ENCODE measurements at places on chromosomes 7 and 10.

- DNase-seq: no peak
- no peaks in the 10 kb centered on the region for H3K36me3 ChIP-seq
- no peaks in the 10 kb centered on the region for H3K27me3 ChIP-seq
- H3K27ac ChIP-seq: peak overlapping the region; percentile 68
- peaks cover 15% of the 10 kb centered on the region for H3K4me1 ChIP-seq
These were observed 227.2 kb downstream of the CUX1 start for GRCh38 chr7:102044641-102044983.

GRCh38 chr7:38839851-38840250, 69.1 kb downstream of the VPS41 start:
- DNase-seq: peak; percentile 48
- no peak overlapping the region for H3K4me3 ChIP-seq
- H3K36me3 ChIP-seq: no peaks in the 10 kb centered on the region
- no peaks in the 10 kb centered on the region for H3K27me3 ChIP-seq
- no peaks in the 10 kb centered on the region for H3K4me1 ChIP-seq

DNA sequence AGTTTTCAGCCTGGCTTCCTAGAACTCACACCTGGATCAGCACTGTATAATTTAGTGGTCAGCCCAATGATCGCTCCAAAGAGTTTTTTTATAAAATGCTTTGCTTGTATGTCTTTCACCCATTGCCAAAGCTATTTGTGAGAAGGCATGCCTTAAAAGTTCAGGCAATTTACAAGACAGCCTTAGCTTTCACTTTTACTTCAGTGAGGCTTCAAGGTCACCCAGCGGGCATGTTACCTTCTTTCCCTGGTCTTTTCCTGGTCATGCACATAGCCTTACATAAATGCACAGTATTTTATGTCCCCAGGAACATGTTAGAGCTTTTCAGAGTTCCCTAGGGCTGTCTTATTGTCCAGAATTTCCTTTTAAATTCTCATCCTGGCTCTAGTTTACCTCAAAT, 179.9 kb upstream of the TMEM72 start:
- H3K4me1 ChIP-seq: no peaks in the 10 kb centered on the region
- DNase-seq: no peak
- no peak overlapping the region for H3K4me3 ChIP-seq
- H3K27me3 ChIP-seq: no peaks in the 10 kb centered on the region

- no peak overlapping the region for H3K4me3 ChIP-seq
- H3K36me3 ChIP-seq: no peaks in the 10 kb centered on the region
- no peaks in the 10 kb centered on the region for H3K4me1 ChIP-seq
- H3K27me3 ChIP-seq: no peaks in the 10 kb centered on the region
These were observed 901.2 kb downstream of the KCNMA1 start for GRCh38 chr10:76736392-76736791.

- no peak overlapping the region for H3K4me3 ChIP-seq
- H3K4me1 ChIP-seq: peaks cover 14% of the 10 kb centered on the region
- H3K27ac ChIP-seq: no peak overlapping the region
- no peaks in the 10 kb centered on the region for H3K36me3 ChIP-seq
- H3K27me3 ChIP-seq: no peaks in the 10 kb centered on the region
These were observed 101.6 kb downstream of the PRTFDC1 start for GRCh38 chr10:24850727-24851296.

DNA sequence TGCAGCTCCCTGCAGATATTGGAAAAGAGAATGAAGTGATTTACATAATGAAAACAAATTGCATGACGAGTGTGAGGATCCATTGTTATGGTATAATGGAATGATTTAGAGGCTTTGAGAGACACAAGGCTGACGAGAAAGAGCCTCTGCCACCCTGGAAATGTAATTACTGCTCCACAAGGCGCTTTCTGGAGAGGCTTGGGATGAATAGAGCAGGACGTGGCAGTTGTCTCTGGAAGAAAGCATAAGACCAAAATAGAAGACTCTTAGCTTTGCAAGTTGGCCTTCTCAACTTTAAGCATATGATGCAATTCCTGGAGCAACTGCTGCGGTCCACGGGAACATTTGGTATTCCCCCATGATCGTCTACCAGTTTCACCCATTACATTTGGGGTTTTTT, 181.9 kb upstream of the TCF7L2 start:
- no peaks in the 10 kb centered on the region for H3K4me1 ChIP-seq
- H3K36me3 ChIP-seq: no peaks in the 10 kb centered on the region
- no peak overlapping the region for H3K27ac ChIP-seq
- no peak for DNase-seq

GRCh38 chr7:27251136-27251651, 8.6 kb downstream of the EVX1 start:
- H3K27me3 ChIP-seq: peaks cover 28% of the 10 kb centered on the region
- peaks cover 14% of the 10 kb centered on the region for H3K4me1 ChIP-seq
- H3K27ac ChIP-seq: no peak overlapping the region
- peak overlapping the region; percentile 5 for H3K4me3 ChIP-seq
- no peak for DNase-seq
- H3K36me3 ChIP-seq: no peaks in the 10 kb centered on the region

GRCh38 chr7:157405914-157406810, 69.4 kb downstream of the DNAJB6 start:
- peak; percentile 50 for DNase-seq
- peaks cover 76% of the 10 kb centered on the region for H3K36me3 ChIP-seq
- H3K27me3 ChIP-seq: no peaks in the 10 kb centered on the region
- peak overlapping the region; percentile 34 for H3K27ac ChIP-seq
- H3K4me3 ChIP-seq: no peak overlapping the region

GRCh38 chr10:89001024-89001728, 10.6 kb downstream of the FAS start:
- peak overlapping the region; percentile 23 for H3K4me3 ChIP-seq
- no peaks in the 10 kb centered on the region for H3K27me3 ChIP-seq
- DNase-seq: no peak
- peak overlapping the region; percentile 45 for H3K27ac ChIP-seq

DNA sequence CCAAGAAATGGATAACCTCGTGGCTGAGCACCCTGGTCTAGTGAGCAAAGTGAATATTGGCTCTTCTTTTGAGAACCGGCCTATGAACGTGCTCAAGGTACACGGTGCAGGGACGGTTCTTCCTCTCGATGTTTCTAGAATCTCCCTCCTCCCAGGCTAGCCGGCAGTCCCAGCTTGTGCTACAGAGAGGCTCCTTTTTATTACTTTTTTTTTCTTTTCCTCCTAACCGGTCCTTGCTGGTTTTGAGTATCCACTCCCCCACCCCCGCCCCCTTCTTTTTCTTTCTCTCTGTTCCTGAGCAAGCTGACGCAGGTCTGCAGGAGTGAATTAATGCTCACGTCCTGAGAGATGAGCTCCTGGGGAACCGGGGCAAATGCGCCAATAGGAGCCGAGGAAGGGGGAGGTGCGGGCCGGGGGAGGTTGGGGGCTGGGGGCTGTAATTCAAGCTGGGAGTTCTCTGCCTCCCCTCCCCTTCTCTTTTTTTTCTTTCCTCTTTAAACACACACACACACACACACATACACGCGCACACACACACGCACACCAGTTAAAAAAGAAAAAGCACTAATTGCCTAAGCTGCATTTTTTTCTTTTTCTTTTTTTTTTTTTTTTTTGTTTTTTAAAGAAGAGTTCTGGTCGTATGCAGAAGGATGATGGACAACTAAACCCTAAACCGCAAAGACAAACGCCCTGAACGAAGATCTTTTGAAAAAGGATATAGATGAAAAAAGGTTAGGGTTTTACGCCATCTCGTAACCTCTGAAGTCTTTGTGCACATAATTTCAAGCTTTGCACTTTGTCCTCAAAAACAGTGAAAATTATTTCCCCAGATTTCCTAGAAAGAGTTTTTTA, 6.6 kb downstream of the CPA2 start:
- no peak for DNase-seq
- H3K4me3 ChIP-seq: peak overlapping the region; percentile 34
- H3K27ac ChIP-seq: no peak overlapping the region
- H3K36me3 ChIP-seq: no peaks in the 10 kb centered on the region

DNA sequence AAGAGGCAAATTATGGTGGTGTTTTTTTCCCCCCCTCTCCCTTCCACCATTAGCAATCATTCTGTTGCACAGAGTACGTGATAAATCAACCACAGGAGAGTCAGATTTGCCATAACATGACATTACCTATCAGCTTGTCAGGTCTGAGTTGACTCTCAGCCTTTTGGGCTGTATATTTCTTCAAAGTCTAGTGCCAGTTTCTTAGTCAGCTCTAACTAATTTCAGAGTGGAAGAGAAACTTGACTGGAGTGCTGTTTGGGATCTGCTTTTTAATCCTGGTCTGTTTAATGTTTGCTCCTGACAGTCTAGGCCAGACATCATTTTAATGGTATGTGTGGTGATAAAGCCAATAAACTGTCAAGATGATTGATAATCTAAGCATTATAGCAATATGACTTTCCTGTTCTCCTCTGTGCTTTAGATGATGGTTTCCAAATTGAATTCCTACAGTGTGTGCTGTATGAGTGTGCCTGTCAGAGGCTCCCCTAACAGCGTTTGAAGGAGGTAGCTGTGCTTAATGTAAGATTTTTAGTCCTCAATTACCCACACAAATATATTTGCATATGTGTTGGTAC, 76.9 kb downstream of the LRMDA start:
- H3K27me3 ChIP-seq: no peaks in the 10 kb centered on the region
- H3K4me1 ChIP-seq: no peaks in the 10 kb centered on the region
- H3K36me3 ChIP-seq: no peaks in the 10 kb centered on the region
- no peak overlapping the region for H3K27ac ChIP-seq
- DNase-seq: no peak

GRCh38 chr10:1644191-1644711, 93.1 kb downstream of the ADARB2 start:
- no peaks in the 10 kb centered on the region for H3K36me3 ChIP-seq
- no peak for DNase-seq
- no peaks in the 10 kb centered on the region for H3K4me1 ChIP-seq
- H3K27ac ChIP-seq: no peak overlapping the region
- H3K4me3 ChIP-seq: no peak overlapping the region
- no peaks in the 10 kb centered on the region for H3K27me3 ChIP-seq

GRCh38 chr7:92293896-92294590, 48.3 kb downstream of the ANKIB1 start:
- no peaks in the 10 kb centered on the region for H3K27me3 ChIP-seq
- peak overlapping the region; percentile 1 for H3K4me3 ChIP-seq
- DNase-seq: no peak
- H3K36me3 ChIP-seq: no peaks in the 10 kb centered on the region
- peaks cover 20% of the 10 kb centered on the region for H3K4me1 ChIP-seq

GRCh38 chr10:61175316-61175715, 231.3 kb upstream of the RHOBTB1 start:
- H3K27ac ChIP-seq: peak overlapping the region; percentile 33
- peaks cover 13% of the 10 kb centered on the region for H3K4me1 ChIP-seq
- DNase-seq: no peak
- H3K27me3 ChIP-seq: no peaks in the 10 kb centered on the region

DNA sequence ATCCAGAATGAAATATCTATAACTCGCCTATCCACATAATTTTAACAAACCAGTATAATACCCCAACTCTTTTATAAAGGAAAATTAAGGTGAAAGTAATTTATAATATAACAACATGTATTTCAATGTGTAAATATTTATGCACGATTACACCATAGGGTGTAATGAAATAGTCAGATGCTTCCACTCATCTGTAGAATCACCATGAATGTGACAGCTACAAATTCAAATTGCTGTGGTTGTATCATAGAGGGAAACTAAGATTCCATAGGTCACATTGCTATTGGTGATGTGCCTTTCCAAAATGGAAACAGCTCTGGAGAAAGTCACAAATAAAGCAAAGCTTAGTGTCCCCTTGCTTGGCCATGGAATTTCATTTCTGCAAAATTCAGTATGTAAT, 95.7 kb downstream of the CPED1 start:
- no peaks in the 10 kb centered on the region for H3K27me3 ChIP-seq
- peaks cover 66% of the 10 kb centered on the region for H3K4me1 ChIP-seq
- DNase-seq: no peak
- no peaks in the 10 kb centered on the region for H3K36me3 ChIP-seq
- H3K27ac ChIP-seq: peak overlapping the region; percentile 83

All from heart right ventricle (tissue), 16 donors.